Stimulated activated CD8-positive, alpha-beta memory T cell treated with anti-CD3 and anti-CD28 coated beads, Interleukin-4, amount 100 ng/mL, for 1 hour (primary cell): ENCODE measurements at places on chromosomes 2 and 18.

- DNase-seq = no peak
Observed at GRCh38 chr2:223998948-223999347, 40.1 kb downstream of the SERPINE2 start.

DNA sequence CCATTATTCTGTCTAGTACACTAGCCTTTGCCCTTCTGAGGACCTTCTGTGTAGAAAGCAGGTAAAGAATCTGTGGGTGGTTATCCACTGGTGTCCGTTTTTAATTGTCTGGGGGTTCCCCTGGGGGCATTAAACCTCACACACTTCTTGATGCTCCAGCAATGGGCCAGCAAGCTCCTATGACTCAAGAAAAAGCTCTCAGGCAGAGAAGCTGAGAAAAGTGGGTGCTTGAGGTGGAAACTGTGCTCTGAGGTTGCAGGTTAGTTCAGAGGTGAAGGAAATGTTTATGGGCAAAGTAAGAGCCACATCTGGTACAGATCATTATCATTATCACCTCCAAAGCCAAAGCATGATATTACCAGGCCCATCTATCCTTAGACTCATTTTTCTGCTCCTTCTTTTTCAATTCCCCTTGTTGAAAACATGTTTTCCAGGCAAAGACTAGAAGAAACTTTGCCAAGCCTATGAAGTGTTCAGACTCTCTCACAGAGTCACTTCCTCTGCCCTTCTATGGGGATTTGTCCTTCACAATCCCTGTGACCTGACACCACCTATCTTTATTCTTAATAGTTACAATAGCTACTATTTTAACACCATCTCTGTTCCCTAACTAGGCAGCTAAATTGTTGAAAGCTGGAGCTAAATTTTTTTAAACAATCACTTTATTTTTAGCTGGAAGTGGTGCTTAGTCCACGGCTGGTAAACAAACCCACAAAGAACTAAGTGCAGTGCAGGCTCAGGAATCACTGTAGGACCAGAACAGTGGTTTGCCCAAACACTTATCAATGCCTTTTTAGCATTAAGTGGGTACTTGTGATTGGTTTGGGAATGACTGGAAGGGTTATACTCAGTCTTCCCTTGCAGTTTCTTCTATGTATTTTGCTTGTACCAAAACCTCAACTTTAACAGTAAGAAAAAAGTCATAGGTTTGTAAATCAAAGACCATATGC, 512.8 kb upstream of the POU3F3 start:
- no peak for DNase-seq

DNA sequence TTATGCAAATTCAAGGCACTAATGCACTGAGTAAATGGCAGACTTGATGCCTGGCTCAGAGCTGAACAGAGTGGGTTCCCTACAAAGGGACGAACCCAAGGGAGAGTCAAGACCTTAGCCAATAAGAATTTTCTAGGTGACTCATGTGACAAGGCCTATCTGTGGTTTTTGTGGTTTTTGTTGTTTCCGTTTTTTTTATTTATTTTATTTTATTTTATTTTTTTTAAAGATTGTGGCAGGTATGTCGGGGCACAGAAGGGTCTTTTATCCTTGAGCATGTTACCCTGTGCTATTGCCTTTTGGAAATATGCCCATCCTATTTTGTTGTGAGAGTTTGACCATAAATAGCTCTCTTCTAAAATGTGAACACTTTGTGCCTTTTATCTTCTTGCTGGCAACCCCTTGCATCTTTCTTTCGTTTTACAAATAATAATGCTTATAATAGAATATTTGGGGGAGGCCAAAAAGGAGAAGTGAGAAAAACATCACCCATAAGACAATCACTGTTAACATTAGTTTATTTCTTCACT, 113.4 kb upstream of the AQP4 start:
- DNase-seq = no peak

DNA sequence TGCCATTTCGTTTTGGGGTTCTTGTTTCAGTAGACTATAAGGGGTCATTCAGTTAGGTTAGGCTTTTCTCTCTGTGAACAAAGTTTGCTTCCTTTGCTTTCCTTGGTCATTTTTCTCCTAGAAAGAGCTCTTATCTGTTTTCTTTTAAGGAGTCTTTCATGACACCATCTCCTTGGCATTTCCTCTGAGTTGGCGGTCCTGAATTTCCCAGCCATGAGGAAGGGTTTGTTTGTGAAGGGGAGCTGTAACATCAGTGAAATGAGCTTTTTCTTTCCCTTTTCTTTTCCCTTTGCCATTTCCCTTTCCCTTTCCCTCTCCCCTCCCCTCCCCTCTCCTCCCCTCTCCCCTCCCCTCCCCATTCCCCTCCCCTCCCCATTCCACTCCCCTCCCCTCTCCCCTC, 61.7 kb downstream of the MAP4K4 start:
- DNase-seq = no peak

DNA sequence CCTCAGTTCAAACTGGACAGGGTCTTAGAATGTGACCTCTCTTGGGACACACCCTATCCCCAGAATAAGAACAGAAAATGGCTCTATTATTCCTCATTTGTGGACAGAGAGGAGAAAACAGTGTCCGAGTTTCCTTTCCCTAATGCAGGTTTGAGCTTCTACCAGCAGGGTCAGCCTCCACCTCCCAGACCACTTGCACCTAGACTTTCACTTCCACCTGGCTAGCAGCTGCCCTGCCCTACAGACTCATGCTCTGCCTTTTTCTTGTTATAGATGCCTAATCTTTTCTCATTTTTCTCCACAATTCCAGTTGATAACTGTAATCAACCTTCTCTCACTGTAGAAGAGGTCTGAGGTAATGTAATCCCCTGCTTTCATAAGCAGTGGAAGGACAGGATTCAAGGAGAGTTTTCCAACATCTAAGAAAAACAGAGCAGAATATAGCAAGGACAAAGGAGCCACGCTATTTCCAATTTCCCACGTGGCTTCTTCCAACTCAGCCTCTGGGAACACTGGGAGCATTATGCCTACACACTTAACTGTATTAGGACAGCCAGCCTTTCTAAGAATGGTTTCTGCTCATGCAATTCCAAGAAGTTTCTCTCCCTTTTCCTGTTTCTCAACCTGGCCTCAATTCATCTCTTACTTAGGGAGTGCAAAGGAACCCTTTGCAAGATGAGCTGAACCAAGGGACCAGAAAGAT, 239.8 kb downstream of the BCL11A start:
- DNase-seq = no peak

GRCh38 chr2:104945866-104946265, 92.0 kb downstream of the POU3F3 start:
- DNase-seq = no peak

DNA sequence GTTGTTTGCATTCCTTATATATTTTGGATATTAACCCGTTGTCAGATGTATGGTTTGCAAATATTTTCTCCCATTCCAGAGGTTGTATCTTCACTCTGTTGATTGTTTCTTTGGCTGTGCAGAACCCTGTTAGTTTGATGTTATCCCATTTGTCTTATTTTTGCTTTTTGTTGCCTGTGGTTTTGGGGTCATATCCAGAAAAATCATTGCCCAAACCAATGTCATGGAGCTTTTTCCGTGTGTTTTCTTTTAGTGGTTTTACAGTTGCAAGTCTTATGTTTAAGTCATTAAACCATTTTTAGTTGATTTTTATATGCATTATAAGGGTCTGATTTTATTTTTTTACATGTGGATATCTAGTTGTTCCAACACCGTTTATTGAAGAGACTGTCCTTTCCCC, 35.8 kb downstream of the PPIG start:
- no peak for DNase-seq

DNA sequence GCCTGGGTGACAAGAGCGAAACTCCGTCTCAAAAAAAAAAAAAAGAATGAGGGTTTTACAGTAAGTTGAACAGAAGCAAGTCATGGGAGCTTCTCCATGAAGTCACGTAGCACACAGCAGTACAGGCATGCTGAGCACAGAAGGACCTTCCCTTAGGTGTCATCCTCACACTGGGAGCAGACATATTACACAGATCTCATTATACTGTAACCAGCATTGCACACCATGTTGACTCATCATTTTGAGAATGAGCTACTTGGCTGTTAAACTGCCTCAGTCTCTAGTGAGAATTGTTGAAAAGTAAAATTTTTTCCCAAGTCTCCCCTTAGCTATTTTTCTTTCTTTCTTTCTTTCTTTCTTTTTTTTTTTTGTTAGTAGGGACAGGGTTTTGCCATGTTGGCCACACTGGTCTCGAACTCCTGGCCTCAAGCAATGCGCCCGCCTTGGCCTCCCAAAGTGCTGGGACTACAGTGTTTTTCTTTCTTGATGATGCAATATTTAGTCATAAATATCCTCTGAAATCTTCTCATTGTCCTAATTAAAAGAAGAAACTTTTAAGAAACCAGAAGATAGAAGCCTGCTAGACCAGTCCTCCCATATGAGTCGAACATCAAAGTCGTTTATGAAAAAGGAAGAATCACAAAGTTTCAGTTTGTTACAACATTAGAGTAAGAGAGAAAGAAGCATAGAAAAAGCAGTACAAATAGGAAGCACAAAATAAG, 37.9 kb upstream of the PPP1CB start:
- DNase-seq = no peak

DNA sequence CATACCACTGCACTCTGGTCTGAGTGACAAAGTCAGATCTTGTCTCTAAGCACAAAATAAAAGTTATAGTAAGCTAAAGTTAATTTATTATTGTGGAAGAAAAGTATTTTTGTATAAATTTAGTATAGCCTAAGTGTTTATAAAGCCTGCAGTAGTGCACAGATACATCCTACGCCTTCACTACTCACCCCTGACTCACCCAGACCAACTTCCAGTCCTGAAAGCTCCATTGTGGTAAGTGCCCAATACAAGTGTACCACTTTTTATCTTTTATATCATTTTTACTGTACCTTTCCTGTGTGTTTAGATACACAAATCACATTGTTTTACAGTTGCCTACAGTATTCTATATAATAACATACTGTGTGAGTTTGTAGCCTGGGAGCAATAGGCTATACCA, 57.5 kb downstream of the UBE2E3 start:
- DNase-seq = no peak

GRCh38 chr2:97691166-97691565, 21.7 kb downstream of the C2orf92 start:
- DNase-seq = no peak

- DNase-seq = no peak
Observed at GRCh38 chr2:219010162-219010756, 17.0 kb upstream of the CRYBA2 start.

GRCh38 chr2:134590679-134591078, 128.1 kb downstream of the TMEM163 start:
- DNase-seq = no peak

DNA sequence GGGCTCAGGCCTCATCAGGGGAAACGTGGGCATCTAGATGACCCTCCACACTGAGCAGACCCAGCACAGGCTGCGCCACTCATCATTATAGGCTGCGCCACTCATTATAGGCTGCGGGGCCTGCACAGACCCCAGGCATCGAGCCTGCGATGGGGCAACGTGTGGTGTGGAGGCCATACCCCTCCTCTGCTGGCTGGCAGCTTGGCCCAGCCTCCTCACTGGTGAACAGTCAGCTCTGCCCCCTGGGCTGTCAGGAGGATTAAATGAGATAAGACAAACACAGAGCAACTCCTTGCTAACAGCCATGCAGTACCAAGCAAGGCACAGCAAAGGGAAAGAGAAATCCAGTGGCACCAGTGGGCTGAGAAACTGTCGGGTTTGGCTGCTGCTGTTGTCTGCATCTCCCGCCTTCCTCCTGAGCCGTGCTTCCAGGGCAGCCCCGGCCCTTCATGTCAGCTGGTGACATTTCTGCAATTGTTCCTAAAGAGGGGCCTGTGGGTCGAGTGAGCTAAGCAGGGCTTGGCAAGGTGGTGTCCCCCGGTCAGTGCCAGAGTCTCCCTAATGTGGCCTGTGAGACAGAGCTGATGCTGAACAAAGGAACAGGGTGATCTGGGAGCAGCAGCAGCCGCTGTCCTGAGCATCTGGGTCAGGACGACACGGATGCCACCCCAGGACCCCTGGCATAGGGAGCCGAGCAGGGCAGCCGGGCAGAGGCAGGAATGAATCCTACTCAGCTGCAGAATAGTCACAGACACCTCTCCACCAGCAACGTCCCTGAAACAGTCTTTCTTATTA, 48.7 kb downstream of the RRM2 start:
- DNase-seq = no peak

GRCh38 chr2:216680951-216681629, 14.3 kb downstream of the IGFBP5 start:
- no peak for DNase-seq

DNA sequence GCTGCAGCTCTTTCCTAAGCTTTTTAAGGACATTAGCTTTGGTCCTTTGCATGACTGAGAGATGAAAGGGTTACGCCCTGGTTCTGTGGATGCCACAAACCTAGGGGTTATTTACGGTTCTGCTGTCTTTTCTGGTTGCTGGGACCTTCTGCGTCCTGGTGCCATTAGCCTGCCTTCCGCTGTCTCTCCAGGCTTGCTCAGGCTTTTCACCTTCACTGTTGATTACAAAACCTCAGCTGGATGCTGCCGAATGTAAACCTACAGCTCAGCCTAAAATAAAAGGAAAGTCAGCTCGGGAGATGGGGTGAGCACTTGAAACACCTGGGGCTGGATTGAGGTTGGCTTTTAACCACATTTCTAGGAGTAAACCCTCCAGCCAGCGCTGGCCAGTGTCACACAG, 130.9 kb upstream of the ARHGAP28 start:
- no peak for DNase-seq

DNA sequence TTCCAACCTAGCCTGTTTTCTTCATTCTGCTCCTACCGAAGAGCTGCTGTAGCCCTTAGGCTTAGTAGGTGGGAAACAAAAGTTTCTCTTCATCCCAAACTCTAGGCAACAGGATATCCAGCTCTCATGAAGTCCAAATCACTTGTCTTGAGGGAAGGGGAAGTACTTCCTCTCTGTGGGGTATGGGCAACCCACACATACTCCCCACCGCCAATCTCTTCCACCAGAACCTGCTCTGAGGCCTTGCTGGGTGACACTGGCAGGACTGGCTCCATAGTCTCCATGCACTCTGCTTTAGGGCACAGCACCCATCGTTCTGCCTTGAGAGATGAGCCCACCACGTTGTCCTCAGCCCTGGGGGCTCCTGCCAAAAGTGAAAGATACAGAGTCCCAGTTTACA, 173.0 kb downstream of the NCK2 start:
- no peak for DNase-seq

DNA sequence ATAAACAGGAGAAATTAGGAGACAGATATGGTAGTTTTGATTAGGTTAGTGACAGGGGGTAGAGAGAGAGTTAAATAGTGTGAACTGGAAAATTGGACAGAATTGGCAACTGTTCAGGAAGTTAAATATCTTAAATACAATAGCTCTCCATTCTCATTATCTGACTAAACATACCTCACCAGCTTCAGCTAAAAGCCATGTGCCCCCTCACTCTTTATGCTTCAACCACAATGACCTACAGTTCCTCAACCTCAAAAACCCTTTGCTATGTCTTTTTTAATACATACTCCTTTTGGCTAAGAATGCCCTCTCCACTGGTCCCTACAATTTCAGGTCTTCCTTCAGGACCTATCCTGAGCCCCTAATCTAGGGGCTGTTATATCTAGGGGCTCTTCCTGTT, 740.2 kb upstream of the ZEB2 start:
- DNase-seq = no peak
